NAMALWA (cell line): ENCODE measurements at places on chromosomes 13 and 19.

- DNase-seq: no peak
Observed at GRCh38 chr19:15869873-15870272, 28.0 kb downstream of the CYP4F2 start.

GRCh38 chr19:11401808-11402543 is 17.1 kb downstream of the RGL3 start:
- DNase-seq: no peak

- DNase-seq: no peak
Observed at GRCh38 chr19:4914736-4915501, 5.6 kb downstream of the UHRF1 start.

DNA sequence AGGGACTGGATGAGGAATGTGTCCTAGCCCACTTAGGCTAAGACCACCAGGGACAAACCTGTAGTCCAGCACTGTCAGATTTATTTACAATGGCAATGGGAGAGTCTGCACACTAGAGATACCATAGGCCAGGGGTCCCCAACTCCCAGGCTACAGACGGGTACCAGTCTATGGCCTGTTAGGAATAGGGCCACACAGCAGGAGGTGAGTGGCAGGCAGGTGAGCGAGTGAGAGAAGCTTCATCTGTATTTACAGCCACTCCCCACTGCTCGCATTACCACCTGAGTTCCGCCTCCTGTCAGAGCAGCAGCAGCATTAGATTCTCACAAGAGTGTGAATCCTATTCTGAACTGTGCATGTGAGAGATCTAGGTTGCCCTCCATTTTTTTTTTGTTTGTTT is 2.4 kb downstream of the THAP8 start:
- DNase-seq: no peak

- no peak for DNase-seq
Observed at GRCh38 chr19:13932911-13933393, 5.3 kb downstream of the PODNL1 start.

GRCh38 chr13:43835701-43836100 is 43.8 kb downstream of the CCDC122 start:
- DNase-seq: no peak

GRCh38 chr13:113351514-113352026 is 12.4 kb downstream of the GRTP1 start:
- no peak for DNase-seq

GRCh38 chr13:101218484-101218883 is 197.8 kb downstream of the NALCN start:
- DNase-seq: no peak

DNA sequence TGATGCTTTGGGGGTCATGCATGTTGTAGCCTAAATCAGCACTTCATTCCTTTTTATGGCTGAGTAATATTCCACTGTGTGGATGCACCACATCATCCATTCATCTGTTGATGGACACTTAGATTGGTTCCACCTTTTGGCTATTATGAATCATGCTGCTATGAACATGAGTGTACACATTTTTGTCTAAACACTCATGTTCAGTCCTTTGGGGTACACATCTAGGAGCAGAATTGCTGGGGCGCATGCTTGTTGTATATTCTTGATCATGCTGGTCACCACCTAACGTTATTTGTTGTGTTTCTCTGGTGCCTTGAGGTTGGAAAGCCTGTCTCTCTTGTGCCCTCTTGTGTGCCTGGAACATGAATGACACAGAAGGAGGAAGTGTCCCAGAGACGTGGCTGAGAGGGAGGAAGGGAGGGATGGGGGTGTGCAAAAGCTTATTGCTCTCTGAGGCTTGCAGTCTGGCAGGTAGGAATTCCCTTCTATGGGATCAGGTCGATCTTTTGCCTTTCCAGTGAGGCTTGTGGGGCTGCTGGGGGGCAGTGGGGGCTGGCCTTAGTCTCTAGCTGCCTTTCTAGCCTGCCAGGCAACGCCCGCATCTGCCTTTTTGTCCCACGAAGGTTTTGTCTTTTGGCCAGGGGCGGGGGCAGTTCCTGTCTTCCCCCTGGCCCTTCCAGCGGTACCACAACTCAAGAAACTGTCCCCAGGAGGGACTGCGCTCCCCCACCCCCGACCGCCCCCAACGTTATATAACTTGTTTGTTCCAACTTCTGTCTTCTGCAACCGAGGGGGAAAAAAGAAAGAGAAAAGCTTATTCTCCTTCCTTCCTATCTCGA is 7.6 kb downstream of the KLHL26 start:
- DNase-seq: peak; percentile 40

- DNase-seq: no peak
Observed at GRCh38 chr13:67095621-67096020, 134.5 kb downstream of the PCDH9 start.

DNA sequence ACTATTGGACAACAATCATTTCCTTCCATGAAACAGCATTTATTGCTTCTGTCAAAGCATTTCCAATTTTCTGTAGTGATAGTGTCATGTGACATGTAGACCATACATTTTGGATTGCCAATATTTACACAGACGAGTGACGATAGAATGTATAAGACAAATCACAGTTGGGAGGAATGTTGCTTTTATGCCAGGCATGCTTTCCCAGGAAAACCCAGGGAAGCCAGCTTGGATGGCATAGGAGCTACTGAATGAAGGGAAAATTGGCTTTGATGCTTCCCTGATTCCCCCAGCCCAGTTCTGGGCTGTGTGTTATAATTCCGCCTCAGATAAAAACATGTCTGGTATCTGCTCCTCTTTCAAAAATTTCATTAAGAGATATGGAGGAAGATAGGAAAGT is 22.5 kb downstream of the SCEL start:
- DNase-seq: no peak

- no peak for DNase-seq
Observed at GRCh38 chr13:96746886-96747285, 247.4 kb downstream of the OXGR1 start.

DNA sequence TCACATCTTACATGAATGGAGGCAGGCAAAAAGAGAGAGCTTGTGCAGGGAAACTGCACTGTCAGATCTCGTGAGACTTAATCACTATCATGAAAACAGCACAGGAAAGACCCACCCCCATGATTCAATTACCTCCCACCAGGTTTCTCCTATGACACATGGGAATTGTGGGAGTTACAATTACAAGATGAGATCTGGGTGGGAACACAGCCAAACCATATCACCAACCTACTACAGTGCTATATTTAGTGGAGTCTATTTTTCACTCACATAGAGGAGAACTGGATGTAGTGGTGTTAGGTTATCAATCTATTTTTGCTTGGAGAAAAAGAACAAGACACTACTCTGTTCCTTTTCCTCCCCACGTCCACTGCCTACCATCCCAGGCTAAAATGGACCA is 276.6 kb downstream of the KCTD12 start:
- no peak for DNase-seq

GRCh38 chr19:1531587-1531986 is 7.7 kb downstream of the PLK5 start:
- no peak for DNase-seq

- no peak for DNase-seq
Observed at GRCh38 chr19:4877753-4878490, 10.5 kb upstream of the PLIN3 start.

DNA sequence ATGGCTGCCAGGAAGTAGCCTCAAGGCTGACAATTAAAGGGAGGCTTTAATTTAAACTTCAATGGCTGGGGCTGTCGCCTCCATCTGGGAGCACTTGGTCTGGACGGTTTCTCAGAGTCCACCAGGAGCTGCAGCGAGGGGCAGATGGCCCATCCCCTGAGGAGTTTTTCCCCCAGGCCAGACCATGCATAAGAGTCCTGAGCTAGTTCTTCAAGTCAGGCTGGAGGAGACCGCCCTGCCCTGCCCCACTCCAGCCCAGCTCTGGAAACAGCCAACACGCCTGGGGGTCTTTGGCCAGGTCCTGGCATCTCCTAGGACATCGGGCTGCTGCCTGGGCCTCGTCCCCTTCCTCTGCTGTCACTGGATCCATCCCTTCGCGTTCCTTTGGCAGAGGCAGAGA is 5.3 kb upstream of the ACTN4 start:
- DNase-seq: no peak

GRCh38 chr19:46614114-46614722 is 10.7 kb downstream of the PTGIR start:
- peak; percentile 83 for DNase-seq

GRCh38 chr13:30585748-30586262 is 31.9 kb upstream of the USPL1 start:
- DNase-seq: no peak

DNA sequence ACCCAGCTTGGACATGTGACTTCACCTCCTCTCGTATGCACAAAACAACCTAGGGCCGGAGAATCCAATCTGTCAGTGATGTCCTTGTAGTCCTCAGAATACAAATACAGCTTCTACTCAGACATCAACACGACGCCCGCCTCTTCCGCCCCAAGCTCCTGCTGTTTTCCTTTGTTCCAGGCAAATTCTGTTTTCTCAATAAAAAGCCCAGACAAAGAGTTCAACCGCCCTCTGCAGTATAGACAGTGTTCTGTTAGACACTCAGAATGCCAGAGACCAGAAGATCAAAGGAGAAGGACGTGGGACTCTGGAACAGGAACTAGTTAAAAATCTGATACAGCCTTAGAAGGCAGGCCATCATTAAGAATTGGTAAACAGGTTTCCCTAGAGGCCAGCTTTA is 42.0 kb upstream of the GGACT start:
- no peak for DNase-seq

DNA sequence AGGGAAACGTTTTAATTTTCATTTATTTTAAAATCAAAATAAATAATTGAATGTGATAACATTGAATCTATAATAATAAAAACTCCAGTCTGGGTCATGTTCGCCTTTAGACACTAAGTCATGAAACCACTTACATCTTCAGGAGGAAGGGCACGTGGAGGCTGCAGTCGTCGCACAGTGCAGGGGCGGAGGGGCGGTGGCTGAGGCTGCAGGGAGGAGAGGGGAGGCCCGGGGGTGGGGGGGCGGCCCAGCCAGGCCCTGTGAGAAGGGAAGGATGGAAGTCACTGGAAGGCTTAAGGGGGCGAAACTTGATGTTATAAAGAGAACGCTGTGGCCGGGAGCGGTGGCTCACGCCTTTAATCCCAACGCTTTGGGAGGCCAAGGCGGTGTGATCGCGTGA is 14.9 kb upstream of the LATS2 start:
- DNase-seq: no peak

GRCh38 chr13:74883834-74884233 is 598.1 kb downstream of the TBC1D4 start:
- DNase-seq: peak; percentile 12

GRCh38 chr13:91369441-91369831 is 21.9 kb downstream of the MIR17HG start:
- peak; percentile 26 for DNase-seq

DNA sequence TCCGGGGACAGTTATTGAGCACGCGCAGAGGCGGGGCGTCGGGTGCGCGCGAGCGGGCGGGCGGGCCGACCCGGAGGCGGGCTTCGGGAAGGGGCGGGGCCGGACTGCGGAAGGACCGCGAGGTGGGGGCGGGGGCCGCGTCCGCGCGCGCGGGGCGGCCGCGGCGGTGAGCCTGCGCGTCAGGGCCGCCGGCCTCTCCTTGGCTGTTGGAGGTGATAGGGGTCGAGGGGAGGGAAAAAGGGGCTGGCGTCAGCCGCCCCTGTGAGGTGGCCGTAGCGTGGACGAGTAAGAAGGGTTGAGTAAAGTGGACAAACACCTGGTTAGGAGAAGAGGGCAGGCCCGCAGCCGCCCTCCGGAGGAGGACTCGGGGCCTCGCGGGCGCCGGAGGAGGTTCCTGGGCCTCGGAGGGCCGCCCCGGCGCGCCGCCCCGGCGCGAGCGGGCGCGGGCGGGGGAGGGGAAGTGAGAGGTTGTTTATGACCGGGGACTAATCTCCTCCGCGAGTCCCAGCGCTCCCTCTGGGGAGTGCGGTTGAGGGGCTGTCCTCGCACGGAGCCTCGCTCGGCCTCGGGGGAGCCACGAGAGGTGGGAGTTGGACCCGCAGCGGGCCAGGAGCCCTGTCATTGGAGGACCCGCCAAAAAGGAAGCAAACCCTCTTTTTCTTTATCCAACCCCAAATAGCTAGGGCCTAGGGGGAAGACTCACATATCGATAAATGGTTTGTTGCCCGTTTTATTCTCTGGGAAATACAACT is 547 bp upstream of the INTS6 start:
- DNase-seq: peak; percentile 89

DNA sequence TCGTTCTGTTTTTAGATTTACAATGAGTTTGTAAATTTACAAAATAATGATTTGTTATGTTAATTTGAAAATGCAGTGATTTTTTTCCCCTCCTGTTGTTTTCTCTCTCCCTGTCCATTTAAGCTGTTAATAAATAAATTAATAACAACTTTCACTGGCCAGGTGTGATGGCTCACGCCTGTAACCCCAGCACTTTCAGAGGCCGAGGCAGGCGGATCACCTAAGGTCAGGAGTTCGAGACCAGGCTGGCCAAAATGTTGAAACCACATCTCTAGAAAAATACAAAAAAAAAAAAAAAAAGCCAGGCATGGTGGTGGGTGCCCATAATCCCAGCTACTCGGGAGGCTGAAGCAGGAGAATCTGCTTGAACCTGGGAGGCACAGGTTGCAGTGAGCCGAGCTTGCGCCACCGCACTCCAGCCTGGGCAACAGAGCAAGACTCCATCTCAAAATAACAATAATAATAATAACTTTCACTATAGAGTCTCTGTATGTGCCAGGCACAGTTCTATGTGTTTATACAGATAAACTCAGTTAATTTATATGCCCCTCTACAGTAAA is 229.2 kb upstream of the ARGLU1 start:
- no peak for DNase-seq

DNA sequence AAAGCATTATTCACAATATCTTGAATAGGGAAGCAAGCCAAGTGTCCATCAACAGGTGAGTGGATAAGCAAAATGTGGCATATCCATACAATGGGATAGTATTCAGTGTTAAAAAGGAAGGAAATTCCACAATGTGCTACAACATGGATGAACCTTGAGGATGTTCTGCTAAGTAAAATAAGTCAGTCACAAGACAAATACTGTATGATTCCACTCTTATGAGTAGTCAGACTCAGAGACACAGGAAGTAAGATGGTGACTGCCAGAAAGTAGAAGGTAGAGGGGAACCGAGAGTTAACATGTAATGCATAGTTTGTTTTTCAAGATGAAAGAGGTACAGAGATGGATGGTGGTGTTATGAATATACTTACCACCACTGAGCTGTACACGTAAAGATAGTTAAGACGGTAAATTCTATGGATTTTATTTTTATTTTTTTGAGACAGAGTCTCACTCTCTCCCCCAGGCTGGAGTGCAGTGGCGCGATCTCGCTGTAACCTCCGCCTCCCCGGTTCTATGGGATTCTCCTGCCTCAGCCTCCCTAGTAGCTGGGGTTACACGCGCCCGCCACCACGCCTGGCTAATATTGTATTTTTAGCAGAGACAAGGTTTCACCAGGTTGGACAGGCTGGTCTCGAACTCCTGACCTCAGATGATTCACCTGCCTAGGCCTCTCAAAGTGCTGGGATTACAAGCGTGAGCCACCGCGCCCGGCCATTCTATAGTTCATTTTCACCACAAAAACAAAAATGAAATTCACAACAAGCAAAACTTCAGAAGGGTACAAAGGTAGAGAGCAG is 1.0 kb upstream of the CHAMP1 start:
- DNase-seq: peak; percentile 73

DNA sequence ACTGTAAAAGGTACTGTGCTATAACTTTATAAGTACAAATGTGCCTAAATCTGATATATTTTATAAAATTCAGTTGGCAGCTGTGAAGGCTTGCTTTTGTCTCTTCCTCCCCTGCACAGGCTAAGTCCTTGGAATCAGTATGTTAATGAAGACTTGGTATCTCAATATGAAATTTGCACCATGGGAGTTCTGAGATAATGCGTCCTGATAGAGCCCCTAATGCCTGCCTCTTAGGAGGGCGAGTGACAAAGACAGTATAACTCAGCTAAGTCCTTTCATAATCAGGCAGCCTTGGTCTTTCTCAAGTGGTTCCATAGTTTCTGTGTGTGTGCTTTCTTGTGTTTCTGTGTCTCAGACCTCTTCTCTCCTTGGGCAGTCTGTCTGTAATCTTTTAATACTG is 14.7 kb downstream of the LRCH1 start:
- no peak for DNase-seq
